ENCODE measurements at places on chromosomes 12 and 14.

DNA sequence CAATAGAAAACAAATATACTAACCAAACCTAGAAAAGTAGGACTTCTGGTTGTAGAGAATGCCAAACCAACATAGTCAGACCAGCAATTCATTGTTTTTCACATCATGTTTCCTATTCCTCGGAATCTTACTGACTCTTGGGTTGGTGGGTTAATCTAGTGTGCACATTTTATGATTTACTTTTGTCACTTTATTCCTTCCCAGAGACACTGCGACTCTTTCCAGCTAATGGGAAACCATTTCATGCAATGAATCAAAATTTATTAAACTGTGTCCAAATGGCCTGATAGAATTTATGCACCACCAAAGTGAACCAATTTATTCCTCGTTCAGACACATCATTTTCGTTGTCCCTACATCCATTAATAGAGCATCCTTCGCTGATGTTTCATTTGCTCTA, 464.9 kb downstream of the RPS29 start:
- no peak for DNase-seq

DNA sequence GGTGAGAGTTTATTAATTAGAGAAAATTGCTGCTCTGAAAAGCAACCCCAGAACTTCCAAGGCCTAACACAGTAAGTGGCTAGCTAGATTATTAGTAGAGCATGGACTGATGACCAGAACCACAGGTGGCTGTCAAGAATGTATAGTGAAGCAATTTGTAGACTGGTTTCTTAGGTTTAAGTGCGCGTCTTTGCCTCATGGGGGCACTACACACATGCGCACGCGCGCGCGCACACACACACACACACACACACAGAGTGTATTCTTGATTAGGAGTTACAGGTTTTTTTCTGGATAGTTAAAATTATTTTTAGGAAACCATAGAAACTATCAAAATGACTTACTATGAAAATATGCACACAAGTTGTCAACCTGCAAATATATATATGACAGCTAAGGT, 66.5 kb downstream of the BHLHE41 start:
- no peak for DNase-seq

DNA sequence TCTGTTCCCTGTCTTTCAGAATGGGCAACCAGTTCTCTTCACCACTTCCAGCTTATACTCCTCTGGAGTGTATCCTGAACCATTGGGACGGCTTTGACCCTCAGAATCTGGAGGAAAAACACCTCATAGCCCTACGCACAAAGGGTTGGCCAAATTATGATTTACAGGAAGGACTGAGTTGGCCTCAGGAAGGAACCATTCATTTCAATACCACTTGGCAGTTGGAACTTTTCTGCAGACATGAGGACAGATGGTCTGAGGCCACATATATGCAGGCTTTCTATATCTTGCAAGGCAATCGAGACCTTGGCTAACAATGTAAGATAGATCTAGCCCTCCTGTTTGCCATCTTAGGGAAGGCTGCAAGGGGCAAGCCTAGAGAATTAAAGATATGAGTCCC, 24.0 kb downstream of the CLECL1 start:
- DNase-seq: no peak

DNA sequence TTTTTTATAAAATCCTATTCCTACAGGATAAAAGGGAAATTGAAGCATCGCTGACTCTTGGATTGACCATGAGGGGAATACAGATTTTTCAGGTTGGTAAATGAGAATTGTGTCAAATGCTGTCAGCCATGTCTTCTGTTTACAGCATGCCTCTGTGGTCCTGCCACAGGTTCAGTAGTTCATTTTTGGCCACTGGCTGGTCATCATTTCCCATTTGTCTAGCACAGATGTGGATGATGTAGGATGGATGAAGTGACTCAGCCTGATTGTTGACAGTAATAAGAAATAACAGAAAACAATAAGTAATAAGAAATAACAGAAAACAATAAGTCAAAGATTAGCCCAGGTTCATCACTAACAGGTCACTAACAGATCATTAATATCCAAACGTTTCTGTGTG, 59.8 kb downstream of the FRMD6 start:
- DNase-seq: no peak

GRCh38 chr12:24425601-24425970, 476.1 kb upstream of the SOX5 start:
- DNase-seq: no peak

GRCh38 chr12:45601888-45602287, 127.6 kb upstream of the ARID2 start:
- no peak for DNase-seq

GRCh38 chr14:38098074-38098836, 109.4 kb upstream of the SSTR1 start:
- DNase-seq: no peak

GRCh38 chr12:67651132-67651695, 2.7 kb downstream of the DYRK2 start:
- no peak for DNase-seq

- no peak for DNase-seq
Observed at GRCh38 chr12:32533971-32534590, 134.7 kb downstream of the FGD4 start.

- DNase-seq: no peak
Observed at GRCh38 chr12:86551146-86551571, 295.0 kb upstream of the MGAT4C start.

All from NCI-H1417 treated with DMSO at 0.1 percent for 48 hours (cell line).